Memory B cell (primary cell): ENCODE measurements at places on chromosomes 2 and 18.

DNA sequence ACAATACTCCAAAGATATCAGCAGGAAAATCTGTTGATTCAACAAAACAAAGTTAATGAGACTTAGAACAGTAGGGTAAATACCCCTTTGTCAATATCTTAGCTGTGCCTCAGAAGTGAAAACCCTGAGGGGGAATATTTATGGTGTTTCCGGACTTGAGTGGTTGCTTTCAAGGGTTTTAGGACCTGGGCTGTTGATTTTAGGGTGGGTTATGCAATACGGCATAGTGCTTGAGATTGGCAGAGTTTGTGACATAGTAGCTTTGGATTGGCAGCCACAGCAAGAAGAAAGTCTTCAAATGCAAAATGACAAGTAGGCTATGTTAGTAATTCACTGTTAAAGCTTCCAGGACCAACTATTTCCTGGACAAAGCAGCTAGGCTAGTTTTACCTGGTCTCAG, 826.3 kb upstream of the CDH2 start:
- H3K27ac ChIP-seq = no peak overlapping the region
- no peak overlapping the region for H3K4me3 ChIP-seq
- no peaks in the 10 kb centered on the region for H3K27me3 ChIP-seq

DNA sequence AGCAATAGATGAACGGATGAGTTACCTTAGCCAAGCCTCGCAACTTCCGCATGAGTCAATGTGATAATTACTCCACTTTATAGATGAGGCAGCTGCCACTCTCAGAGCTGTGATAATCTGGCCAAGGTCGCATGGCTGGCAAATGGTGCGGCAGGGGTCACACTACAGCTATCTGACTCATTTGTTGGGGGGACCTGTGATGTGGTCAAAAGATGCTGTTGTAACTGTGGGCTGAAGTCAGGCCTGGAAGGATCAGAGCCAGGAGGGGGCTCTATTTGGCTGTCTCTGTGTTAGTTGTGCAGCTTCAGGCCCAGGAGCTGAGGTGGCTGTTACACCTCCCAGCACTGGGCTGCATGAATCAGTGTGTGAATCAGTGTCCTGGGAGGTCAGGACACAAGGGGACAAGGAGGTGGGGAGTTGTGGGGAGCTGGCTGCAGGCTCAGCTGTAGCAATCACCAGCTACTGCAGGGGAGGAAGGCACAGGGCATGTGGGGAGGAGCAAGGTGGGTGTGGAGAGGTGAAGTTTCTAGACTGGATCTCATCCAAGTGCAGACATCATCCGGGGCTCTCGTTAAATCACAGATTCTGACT, 33.1 kb downstream of the NGEF start:
- DNase-seq = no peak
- no peak overlapping the region for H3K27ac ChIP-seq
- no peak overlapping the region for H3K4me3 ChIP-seq
- peaks cover 4% of the 10 kb centered on the region for H3K36me3 ChIP-seq

DNA sequence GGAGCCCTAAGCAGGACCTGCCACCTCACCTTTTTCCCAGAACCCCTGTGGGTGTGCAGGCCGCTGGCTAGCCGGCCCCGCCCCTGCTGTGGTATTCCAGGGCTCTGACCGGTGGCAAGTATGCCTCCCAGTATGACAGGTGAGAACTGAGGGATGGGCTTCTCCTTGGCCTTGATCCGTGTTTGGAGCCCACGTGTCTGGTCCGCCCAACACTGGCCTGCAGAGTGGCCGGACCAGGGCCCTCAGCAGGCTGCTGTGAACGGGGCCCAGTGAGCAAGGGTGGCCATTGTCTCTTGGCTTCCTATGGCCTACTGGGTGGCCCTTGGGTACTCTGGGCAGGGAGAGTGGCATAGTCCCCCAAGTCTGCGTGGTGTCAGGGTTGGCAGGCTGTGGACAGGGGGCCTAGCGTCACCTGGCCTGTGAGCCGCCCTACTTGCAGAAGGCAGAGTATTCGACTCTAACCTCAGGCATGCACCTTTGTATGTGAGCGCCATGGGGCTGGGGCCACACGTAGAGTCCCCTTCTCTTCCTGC, 1.8 kb downstream of the RNPEPL1 start:
- DNase-seq = no peak
- peaks cover 38% of the 10 kb centered on the region for H3K4me1 ChIP-seq
- peaks cover 6% of the 10 kb centered on the region for H3K36me3 ChIP-seq
- no peak overlapping the region for H3K27ac ChIP-seq

GRCh38 chr2:75292826-75293225, 93.5 kb upstream of the TACR1 start:
- DNase-seq = no peak
- peaks cover 4% of the 10 kb centered on the region for H3K36me3 ChIP-seq
- peaks cover 11% of the 10 kb centered on the region for H3K4me1 ChIP-seq
- no peak overlapping the region for H3K27ac ChIP-seq

- DNase-seq = no peak
- no peak overlapping the region for H3K4me3 ChIP-seq
- H3K4me1 ChIP-seq = peaks cover 10% of the 10 kb centered on the region
- no peaks in the 10 kb centered on the region for H3K27me3 ChIP-seq
- no peak overlapping the region for H3K27ac ChIP-seq
Observed at GRCh38 chr2:120034621-120035020, 21.7 kb downstream of the EPB41L5 start.

GRCh38 chr18:26768385-26768784, 97.1 kb downstream of the AQP4 start:
- H3K4me3 ChIP-seq = no peak overlapping the region
- peaks cover 5% of the 10 kb centered on the region for H3K27me3 ChIP-seq
- H3K27ac ChIP-seq = no peak overlapping the region
- DNase-seq = no peak

- H3K27me3 ChIP-seq = no peaks in the 10 kb centered on the region
- DNase-seq = no peak
- H3K36me3 ChIP-seq = no peaks in the 10 kb centered on the region
- no peaks in the 10 kb centered on the region for H3K4me1 ChIP-seq
- no peak overlapping the region for H3K4me3 ChIP-seq
Observed at GRCh38 chr18:75977081-75977480, 518.0 kb downstream of the ZNF516 start.

DNA sequence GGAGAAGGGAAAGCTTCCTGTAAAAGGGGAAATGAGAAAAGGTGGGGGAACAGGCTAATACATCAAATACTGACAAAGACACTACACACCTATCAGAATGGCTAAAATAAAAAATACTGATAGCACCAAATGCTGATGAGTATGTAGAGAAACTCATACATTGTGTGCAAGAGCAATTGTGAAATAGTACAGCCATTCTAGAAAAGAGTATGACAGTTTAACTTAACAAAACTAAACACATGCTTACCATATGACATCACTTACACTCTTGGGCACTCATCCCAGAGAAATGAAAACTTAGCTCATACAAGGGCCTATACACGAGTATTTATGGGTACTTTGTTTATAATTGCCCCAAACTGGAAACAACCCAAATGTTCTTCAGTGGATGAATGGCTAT, 53.4 kb downstream of the ZNF638 start:
- no peaks in the 10 kb centered on the region for H3K27me3 ChIP-seq
- peaks cover 2% of the 10 kb centered on the region for H3K4me1 ChIP-seq
- no peak overlapping the region for H3K27ac ChIP-seq

GRCh38 chr2:151852260-151853069, 24.2 kb upstream of the ARL5A start:
- H3K4me3 ChIP-seq = no peak overlapping the region
- no peaks in the 10 kb centered on the region for H3K36me3 ChIP-seq
- H3K4me1 ChIP-seq = peaks cover 5% of the 10 kb centered on the region
- no peak overlapping the region for H3K27ac ChIP-seq
- no peak for DNase-seq

- no peak overlapping the region for H3K4me3 ChIP-seq
- no peaks in the 10 kb centered on the region for H3K4me1 ChIP-seq
- no peaks in the 10 kb centered on the region for H3K36me3 ChIP-seq
- no peak overlapping the region for H3K27ac ChIP-seq
- DNase-seq = no peak
- peaks cover 3% of the 10 kb centered on the region for H3K27me3 ChIP-seq
Observed at GRCh38 chr2:129741623-129742022, 237.8 kb upstream of the RAB6C start.
